ENCODE measurements at places on chromosomes 7 and 10.

DNA sequence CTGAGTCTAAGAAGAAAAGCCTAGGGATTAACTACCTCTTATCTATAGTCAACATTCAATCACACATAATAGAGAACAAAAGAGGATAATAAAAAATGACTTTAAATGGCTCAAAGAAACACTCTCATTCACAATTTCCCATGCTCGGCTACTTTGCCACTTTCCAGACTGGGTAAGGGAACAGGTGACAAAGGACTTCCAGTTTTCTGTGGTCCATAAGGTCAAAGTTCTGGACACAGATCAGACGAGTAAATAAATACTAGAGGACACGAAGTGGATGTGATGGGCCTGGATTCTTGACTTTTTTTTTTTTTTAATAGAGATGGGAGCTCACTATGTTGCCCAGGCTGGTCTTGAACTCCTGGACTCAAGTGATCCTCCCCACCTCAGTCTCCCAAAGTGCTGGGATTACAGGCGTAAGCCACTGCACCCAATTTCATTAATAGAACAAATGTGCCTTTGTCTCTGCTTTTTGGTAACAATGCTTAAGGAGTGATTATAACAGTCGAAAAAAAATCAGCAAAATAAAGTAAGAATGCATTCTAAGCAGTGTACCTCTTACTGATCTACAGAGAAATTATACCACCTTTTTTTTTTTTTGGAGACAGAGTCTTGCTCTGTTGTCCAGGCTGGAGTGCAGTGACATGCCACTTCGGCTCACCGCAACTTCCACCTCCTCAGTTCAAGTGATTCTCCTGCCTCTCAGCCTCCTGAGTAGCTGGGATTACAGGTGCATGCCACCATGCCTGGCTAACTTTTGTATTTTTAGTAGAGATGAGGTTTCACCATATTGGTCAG, 70.6 kb downstream of the WAPL start:
- DNase-seq: no peak

DNA sequence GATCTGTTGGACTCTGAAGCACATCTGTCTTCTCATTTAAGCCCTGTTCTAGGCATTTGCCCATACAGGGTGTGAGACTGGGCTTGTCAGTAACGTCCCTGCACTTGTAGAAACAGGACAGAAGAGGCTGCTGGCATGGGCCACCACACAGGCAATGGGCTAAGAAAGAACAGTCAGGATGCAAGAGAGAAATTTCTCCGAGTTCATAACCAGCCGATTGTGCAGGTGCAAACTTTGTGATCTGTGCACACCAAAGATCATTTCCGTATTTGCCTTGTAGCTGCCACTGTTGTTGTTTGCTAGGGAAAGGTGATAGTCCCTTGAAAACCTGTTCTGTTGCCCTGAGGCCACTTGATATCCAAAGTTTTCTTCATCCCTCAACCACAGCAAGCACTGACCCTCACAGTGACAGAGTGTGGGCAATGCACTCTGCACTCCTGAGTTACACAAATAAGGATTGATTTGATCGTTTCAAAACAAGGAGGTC, 20.3 kb downstream of the KLF6 start:
- no peak for DNase-seq

GRCh38 chr7:73668886-73669230, 1.2 kb downstream of the VPS37D start:
- no peak for DNase-seq

DNA sequence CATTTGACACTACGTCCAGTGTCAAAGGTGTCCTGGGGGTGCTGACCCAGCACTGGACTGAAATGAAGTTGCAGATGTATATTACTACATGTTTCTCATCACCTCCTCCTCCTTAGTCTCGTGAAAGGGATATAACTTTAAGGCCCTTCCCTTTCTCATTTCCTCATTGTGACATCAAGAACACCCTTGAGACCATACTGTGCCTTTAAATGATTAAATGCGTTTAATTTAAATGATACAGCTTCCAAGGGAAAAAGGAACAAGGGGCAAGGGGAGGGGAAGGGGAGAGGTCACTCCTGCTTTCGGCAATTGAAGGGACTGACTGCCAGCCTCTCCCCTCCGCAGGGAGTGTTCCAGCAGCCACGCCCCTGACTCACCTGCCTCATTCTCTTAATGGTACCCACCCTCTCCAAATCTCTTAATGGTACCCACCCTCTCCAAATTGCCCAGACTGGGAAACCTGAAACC, 80.5 kb upstream of the KMT2E start:
- no peak for DNase-seq

GRCh38 chr7:131546126-131546525, 10.3 kb downstream of the PODXL start:
- DNase-seq: peak; percentile 33

DNA sequence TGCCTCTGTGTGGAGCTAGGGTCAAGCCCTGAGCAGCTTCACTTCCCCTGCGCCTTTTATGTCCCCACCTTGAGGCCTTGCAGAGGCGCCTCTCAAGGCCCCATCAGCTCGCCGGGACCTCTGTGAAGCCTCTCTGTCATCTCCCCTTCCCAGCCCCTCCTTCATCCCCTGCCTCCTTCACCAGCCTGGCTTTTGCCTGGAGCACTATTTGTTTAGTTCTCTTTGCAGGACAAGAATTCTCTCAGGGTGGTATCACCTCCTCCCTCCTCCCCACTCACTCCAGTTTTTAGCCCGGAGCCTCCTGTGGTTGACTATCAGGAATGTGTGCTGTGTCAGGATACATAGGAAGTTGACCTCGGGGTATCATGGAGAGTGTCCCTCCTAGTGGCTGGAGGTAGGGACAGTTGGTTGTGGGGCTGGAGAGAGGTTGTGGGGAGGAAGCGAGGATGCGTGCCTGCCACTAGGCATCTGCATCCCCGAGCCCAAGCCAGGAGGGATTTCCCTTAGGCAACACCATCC, 89.8 kb upstream of the ANLN start:
- DNase-seq: no peak

DNA sequence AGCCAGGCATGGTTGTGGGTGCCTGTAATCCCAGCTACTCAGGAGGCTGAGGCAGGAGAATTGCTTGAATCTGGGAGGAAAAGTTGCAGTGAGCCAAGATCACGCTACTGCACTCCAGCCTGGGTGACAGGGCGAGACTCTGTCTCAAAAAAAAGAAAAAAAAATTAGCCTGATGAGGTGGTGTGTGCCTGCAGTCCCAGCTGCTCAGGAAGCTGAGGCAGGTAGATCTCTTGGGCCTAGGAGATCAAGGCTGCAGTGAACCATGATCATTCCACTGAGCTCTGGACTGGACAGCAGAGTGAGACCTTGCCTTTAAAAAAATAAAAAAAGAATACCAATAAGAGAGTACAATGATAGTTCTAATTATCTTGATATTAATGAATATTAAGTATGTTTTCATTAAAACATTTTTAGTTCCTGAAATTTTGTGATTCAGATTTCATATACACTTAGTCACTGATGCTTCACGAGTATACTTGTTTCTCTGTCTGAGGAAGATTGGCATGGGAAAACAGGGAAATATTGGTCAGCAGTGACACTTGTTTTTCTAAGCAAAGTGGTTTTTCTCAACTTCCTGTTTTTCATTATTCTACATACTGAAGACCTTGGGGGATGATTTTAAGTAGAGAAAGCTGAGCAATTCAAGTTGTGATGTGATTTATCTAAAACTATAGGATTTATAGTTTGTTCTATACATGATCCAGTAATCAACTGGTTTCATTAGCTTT, 76.8 kb downstream of the ADK start:
- no peak for DNase-seq

GRCh38 chr7:23196306-23196705, 14.5 kb downstream of the NUP42 start:
- peak; percentile 4 for DNase-seq

DNA sequence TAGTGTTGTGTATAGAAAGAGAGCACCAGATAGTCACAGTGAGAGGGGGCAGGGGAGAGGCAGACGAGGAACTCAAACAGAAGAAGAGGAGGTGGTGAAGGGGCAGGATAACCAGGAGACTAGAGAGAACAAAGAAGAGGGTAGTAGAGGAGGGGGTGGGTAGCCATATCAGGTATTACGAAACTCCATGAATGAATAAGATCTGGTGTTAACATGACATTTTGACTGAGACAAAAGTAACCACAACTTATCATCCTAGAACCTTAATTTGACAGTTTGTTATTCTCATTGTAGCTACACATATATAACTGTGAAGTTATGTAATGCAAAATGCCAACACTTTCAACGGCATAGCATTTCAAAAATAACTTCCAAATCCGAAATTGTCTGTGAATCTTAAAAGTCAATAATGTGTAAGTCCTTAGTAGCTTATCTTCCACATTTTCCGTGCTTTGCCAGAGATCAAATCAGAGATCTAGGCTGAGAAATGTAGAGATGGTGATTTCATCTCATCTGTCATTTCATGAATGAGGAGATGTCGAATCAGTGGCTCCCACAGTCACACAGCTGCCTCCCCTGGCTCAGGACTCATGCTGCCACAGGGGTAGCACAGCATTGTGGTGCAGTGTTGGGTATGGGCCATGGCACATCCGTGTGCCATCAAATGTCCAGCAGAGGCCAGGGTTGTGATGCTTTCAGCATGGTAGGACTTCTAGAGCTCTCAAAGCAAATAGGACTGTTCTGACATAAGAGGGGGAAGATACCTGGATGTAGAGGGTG, 202.1 kb downstream of the HECW1 start:
- no peak for DNase-seq

GRCh38 chr7:82778021-82778420, 334.4 kb upstream of the CACNA2D1 start:
- no peak for DNase-seq

GRCh38 chr7:152887778-152888177, 128.2 kb downstream of the ACTR3B start:
- no peak for DNase-seq

DNA sequence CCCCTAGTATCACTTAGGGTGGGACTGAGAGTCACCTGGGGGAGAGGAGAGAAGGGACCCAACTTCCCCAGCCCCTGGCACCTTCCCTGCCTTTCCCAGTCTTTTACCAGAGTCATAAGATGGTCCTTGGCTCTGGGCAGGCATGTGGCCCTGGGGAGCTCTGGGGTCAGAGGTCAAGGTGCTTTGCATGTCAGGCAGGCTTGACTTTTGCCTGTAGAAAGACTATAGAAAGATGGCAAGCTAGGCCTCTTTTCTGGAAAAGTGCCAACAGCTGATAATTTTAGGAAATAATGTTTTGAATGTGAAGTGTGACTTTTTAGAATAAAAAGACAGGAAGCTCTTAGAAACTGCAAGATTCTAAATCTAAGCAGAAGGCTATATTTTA, 67.5 kb downstream of the MKI67 start:
- no peak for DNase-seq

DNA sequence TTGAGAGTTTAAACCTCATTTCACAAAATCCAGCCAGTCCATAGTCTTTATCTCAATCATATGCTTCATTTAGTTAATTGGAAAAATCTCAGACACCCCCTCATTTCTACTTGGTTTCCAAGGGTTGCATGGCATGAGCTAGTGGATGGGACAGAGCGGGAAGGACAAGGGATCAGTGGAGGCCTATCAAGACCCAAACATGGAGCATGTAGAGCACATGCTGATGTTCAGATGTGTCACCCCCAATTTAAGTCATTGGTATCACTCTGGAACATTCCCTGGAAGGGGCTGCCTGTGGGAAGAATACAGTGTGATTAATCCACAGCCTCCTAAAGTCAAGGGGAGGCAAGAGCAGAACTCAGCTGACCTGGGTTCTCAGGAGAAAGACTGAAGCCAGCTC, 2.3 kb downstream of the C10orf71 start:
- no peak for DNase-seq

DNA sequence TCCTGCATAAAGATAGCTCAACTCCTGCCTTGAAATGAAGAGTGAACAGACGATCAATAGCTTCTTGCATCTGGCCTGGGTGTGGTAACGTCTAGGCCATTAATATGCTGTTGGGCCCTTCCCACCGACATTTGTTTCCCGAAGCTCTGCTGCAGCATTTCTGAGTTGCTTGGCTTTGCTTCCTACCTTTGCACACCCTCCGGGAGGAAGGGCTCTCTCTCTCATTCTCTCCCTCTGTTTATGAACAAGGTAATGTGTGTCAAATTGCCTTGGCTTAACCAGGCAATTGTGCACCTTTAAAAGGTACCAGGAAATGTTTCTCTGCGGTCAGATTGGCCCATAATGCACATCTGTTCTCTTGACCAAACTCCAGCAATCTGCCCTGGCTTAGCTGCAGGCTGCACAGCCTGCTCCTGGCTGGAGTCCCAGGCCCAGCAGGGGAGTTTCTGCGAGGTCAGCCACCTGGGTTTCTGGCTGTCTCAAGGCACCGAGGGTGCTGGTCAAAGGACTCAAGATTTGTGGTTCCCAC, 223.7 kb downstream of the SNX10 start:
- DNase-seq: no peak

DNA sequence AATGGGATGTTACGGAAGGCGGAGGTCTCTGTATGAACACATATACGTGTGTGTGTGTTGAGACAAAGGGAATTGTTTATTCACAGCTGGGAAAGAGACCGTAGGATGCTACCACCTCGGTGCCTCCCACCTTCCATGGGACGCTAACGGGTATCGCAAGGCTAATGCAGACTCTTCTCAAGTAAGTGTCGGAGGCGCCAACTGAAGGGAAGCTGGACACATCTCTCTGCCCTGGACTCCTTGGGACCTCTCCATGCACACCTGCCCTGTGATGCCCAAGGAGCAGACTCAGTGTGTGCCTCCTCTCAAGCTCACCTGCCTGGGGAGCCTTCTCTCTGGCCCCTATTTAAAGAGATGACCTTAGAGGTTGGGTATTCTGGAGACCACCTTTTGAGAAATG, 230.9 kb downstream of the DNAJB6 start:
- DNase-seq: no peak

DNA sequence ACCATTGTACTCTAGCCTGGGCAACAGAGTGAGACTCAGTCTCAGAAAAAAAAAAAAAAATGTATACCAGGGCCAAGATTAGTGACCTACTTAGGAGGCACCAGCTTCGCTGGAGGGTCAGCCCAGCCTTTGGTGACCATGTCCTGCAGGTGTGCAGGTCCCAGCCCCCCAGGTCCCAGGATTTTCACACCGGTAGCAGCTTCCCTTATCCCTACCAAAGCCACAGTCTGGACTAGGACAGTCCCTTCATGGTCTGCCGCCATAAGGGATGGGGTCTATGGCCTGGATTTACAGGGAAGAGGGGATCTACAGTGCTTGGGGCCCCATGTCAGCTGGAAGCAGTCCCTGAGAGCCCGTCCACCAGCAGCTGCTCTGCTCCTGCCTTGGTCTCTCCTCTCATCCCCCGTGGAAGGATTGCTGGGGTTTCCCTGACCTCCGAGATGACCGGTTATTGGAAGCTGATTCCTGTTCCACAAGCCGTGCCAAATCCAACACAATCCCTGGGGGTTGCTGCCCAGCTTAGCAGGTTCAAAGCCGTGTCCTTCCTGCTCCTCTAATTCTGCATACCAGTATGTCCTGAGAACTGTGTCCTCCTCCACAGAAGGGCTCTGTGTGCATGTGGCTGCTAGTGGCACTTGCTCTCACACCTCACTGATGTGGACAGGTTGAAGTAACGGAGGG, 11.0 kb upstream of the NDUFB2 start:
- no peak for DNase-seq

- no peak for DNase-seq
Observed at GRCh38 chr7:41010418-41010817, 692.5 kb downstream of the INHBA start.
